ENCODE measurements at places on chromosomes 2 and 18.

GRCh38 chr2:183000846-183001245 lies 37.4 kb downstream of the NCKAP1 start:
- no peak for DNase-seq

- DNase-seq: peak; percentile 48
Measured at GRCh38 chr18:8849696-8850095, 144.3 kb downstream of the MTCL1 start.

DNA sequence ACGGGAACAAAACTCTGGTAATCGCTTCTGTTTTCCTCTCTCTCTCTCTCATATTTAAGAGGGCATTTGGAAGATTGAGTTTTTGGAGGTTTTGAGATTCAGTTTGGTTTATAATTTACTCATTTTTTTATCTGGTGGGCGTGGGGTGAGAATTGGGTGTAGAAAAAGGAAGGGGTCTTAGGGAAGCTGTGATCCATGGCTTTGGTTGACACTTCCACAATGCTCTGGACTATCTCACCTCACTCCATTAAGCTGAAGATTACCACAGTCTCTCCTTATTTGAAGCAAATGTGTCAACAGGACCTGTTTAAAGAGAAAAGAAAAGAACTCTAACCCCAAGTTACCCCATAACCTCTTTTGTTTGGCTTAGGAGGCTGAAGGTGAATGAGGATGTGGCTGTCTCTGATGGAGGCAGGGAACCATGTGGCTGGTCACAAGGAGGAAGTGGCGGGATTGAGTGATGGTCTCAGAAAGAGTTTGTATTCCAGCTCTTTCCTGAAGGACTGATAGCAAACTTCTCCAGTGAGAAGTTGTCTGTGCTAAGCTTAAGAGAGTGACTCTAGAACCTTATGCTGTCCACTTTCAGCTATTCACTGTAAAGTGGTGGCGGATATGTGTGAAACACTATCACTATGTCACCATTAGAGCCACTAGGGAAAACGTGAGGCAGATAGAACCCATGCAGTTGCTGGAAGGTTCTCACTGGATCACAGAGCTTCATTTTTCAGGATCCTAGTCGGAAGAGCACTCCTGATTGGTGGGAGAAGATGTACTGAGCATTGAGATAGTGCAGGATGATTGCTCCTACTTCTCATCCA lies 934 bp downstream of the ZNF804A start:
- DNase-seq: peak; percentile 48

GRCh38 chr2:129768036-129768386 lies 211.5 kb upstream of the RAB6C start:
- no peak for DNase-seq
